ENCODE measurements at places on chromosomes 2 and 18.

GRCh38 chr2:229129738-229130371 is 141.2 kb downstream of the PID1 start:
- no peak for DNase-seq

DNA sequence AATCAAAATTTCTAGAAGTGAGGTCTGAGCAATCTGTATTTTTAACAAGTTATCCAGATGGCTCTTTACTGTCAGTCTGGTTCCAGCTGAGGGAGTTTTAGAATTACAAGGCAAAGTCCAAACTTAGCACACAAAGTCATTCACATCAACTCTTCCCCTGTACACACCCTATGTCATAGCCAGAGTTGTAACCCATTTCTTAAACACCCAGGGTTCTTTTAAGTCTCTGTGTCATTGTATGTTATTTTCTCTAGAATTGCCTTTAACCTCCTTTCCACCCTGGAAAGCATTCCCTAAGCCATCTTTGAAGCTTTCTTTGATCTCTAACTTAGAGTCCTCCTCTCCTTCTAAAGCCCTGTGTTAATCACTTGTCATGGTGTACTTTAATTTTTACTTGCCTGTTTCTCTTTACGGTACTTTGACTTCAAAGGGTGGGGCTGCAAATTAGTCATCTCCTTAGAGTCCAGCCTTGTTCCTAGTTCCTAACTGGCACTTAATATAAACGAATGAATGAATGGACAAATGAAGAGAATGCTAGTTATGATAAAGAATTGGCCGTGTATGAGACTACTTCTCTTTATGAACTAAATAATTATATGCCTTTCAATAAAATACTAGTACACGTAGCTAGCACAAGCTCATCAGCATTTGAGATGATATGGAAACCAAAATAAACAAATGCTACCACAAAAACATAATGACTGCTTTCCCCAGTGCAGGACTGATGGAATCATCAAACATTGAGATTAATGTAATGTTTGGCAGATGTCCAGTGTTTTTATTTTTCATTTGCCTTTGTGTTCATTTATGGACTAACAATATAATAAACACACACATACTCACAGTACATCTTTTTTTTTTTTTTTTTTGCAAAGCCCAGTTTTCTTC is 11.9 kb upstream of the ACTR3 start:
- DNase-seq, result no peak

- no peak for DNase-seq
These were observed 39.7 kb downstream of the DYNC1I2 start for GRCh38 chr2:171726847-171727450.

GRCh38 chr2:138040616-138041015 is 76.3 kb downstream of the HNMT start:
- DNase-seq, result no peak

- DNase-seq, result no peak
These were observed 33.6 kb downstream of the MC4R start for GRCh38 chr18:60339018-60339417.
